ENCODE measurements at places on chromosomes 12 and 14.

GRCh38 chr14:75119056-75119455 lies 7.8 kb downstream of the NEK9 start:
- no peak for DNase-seq

DNA sequence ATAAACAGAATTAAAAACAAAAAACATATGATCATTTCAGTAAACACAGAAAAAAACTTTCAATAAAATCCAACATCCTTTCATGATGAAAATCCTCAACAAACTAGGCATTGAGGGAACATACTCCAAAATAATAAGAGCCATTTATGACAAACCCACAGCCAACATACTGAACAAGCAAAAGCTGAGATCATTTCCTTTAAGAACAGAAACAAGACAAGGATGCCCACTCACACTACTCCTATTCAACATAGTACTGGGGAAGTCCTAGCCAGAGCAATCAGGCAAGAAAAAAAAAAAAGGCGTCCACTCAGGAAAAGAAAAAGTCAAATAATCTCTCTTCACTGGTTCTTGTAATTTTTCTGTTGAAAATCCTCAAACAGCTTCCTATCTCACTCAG lies 30.1 kb downstream of the MRPL42 start:
- DNase-seq = no peak

DNA sequence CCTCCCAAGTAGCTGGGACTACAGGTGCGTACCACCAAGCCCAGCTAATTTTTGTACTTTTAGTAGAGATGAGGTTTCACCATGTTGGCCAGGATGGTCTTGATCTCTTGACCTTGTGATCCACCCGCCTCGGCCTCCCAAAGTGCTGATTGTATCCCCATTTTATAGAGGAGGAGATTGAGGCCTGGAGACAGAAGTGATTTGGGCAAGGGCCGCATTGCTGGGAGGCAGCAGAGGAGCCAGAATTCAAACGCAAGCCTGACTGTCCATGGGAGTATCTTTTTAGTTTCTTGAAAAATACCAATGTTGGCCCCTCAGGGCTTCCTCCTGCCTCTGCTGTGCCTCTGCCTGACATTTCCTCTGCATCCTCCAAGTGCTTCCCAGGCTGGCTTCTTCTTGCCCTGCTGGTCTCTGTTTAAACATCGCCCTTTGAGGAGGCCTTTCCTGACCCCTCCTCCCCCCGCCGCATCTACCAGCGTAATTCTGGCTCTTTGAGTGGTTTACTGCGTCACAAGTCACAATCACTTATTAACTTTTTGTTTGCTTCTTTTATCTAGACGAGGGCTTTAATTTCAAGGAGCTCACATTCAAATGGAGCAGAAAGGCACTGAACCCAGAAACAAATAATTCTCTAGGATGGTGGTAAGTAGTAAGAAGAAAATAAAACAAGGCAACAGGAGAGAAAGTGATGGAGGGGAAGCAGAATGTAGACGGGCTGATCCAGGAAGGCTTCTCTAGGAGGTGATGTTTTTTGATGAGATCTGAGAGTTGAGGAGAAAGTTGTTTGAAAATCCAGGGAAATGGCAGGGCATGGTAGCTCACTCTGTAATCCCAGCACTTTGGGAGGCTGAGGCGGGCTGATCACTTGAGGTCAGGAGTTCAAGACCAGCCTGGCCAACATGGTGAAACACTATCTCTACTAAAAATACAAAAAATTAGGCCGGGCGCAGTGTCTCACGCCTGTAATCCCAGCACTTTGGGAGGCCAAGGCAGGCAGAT lies 91.0 kb upstream of the MED13L start:
- DNase-seq = no peak

DNA sequence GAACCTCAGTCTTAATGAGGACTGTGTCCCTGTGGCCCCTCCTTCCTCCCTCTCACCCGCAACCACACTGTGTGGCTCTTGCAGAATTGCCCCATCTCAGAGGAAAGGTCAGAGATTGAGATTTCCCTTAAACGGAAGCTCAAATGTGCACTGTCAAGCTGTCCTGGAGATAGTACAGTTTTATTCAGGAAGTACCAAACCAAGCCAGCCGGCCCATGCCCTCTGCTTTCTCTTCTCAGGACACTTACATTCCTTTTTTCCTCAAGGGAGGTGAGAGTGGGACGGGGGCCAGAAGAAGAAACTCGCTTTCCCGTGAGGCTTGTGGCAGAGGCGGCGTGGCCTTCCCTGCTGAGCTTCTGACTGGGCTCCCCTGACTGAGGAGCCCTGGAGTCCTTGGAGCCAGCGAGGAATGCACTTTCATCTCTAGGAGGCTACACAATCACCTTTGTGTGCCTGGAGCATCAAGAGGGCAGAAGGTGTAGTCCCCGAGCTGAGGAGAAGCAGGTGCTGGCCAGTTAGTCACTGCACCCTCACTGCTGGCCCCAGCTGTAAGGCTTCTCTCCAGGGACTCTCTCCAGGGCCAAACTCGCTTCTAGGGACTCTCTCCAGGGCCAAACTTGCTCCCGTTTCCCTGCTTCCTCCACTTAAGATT lies 24.1 kb upstream of the ATP2A2 start:
- DNase-seq = no peak

DNA sequence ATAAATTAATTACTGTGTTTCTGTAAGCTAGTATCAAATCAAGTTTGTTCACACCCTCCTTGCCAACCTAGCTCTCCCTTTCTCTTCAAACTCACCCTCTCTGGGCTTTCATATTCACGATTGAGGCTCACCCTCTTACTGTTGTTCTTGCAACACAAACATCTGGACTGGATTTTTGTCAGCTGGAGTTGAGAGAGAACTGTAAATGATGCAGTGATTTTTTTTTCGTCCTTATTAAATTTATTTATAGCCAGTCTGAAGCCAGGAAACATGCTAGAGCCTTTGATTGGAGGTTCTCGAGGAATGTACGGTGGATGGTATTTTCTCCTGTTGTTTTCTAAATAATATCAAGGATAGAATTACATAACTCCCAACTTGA lies 485.1 kb downstream of the ZFP36L1 start:
- DNase-seq = no peak

- DNase-seq = no peak
Measured at GRCh38 chr14:66539034-66539433, 31.1 kb downstream of the GPHN start.

DNA sequence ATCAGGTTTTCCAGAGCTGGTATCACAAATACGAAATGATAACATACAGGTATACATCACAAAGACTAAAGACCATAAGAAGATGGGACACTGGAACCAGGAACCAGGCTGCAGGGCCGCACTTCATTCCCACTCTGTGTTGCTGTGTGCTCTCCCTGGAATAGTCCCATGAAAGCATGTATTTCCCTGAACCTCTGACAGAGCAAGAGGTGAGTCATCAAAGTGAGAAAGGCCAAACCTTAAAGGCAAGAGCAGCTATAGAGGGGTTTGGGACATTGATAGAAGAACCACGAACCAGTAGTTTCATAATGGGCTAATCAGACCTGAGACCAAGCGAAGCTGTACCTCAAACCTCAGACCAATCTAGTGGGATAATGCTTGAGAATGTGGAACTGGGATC lies 283.0 kb upstream of the PRKD1 start:
- no peak for DNase-seq

DNA sequence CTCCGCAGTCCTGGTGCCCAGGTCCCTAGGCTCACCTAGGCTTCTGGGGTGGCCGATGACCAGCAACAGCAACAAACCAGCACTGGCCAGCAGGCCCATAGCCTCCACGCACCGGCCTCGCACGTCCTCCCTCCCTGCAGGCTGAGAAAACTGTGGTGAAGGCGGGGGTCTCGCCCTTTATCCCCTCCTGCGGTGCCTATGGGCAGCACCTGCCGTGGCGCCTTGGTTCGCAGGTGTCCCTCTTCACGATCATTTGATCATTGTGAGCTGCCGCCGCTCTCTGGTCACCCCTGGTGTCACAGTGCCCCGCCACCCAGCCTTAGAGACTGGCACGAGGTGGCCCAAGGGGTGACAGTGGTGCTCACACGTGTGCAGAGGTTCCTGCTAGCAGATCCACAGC lies at the start of gene OVCH1:
Gene OVCH1 (minus strand): TSS at position 99 of the 400 bp plus-strand sequence. CDS start 0 bp downstream, at position 99.
- DNase-seq = no peak

GRCh38 chr12:80068173-80068572 lies 31.2 kb upstream of the OTOGL start:
- no peak for DNase-seq

- DNase-seq = no peak
Measured at GRCh38 chr12:103819312-103819711, 21.7 kb downstream of the NT5DC3 start.

- no peak for DNase-seq
Measured at GRCh38 chr14:100839315-100839585, 13.3 kb downstream of the MEG3 start.

DNA sequence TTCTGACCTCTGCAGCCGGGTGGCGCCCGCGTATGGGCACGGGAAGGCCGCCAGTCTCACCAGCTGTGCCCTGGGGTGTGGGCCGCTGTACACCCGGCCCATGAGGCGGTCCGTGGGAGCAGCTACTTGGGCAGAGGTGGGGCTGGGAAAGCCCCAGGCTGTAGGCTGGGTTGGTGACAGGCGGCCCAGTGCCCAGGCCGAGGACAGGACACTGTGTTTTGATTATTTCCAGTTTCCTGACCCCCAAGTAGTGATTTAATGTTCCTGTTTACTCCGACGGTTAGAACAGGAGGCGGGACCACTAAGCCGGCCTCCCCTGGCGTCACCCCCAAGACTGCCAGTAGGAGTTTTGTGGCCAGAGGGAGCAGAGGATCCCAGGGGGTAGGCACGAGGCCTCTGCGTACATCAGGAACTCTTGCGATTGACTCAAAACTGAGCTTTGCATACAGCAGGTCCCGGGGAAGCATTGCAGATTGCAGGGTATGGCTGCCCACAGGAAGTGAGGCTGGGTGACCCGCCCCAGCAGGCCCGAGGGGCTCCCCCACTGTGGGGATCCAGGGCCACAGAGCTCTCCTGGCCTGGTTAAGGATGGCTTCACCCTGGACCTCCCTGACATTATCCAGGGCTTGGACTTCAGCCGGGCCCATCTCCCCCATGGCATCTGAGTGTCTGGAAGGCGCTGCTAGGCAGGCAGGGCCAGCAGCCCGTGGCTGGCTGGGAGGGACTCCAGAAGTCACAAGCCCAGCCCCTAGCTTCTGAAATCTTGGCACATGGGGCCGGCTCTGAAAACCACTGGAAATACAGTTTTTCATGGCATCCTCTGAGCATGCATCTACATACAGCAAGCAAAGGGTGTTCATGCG lies 42.5 kb upstream of the DIO3 start:
- DNase-seq = no peak

DNA sequence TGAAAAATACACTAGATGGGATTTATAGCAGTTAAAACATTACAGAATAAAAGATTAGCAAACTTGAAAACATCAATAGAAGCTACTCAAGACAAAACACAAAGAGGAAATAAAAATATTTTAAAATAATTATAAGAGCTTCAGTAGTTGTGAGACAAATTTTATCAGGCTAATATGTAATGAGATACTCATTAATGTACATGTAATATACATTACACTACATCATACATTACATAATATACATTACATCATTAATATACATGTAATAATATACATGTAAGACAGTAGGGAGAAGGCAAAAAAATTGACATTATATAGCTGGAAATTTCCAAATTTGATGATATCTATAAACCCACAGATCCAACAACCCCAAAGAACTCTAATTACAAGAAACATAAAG lies 249.4 kb upstream of the HMGA2 start:
- DNase-seq = no peak

- no peak for DNase-seq
Measured at GRCh38 chr12:54983536-54984101, 943 bp downstream of the TESPA1 start.
